ENCODE measurements at places on chromosomes 2 and 18.
A peak's percentile ranks its signal among the peaks of the same experiment; 100 is the strongest.

GRCh38 chr18:55605733-55606338, 17.8 kb upstream of the TCF4 start:
- DNase-seq: no peak

GRCh38 chr2:101983486-101983885, 8.3 kb upstream of the IL1R2 start:
- DNase-seq: no peak

DNA sequence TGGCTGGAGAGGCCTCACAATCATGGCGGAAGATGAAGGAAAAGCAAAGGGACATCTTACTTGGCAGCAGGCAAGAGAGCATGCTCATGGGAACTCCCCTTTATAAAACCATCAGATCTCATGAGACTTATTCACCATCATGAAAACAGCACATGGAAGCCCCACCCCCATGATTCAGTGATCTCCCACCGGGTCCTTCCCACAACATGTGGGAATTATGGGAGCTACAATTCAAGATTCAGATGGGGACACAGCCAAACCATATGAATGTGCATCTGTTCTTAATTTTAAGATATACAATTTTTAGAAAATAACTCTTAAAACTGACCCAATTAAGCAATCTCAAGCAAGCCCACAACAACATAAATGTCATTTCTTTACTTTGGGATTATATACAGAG, 12.6 kb downstream of the C18orf63 start:
- DNase-seq: peak; percentile 92

GRCh38 chr2:46431481-46432235, 47.7 kb upstream of the TMEM247 start:
- peak; percentile 50 for DNase-seq

- DNase-seq: peak; percentile 28
Observed at GRCh38 chr2:197258580-197258979, 52.0 kb downstream of the ANKRD44 start.

GRCh38 chr2:128325611-128326181, 7.0 kb upstream of the HS6ST1 start:
- DNase-seq: no peak

DNA sequence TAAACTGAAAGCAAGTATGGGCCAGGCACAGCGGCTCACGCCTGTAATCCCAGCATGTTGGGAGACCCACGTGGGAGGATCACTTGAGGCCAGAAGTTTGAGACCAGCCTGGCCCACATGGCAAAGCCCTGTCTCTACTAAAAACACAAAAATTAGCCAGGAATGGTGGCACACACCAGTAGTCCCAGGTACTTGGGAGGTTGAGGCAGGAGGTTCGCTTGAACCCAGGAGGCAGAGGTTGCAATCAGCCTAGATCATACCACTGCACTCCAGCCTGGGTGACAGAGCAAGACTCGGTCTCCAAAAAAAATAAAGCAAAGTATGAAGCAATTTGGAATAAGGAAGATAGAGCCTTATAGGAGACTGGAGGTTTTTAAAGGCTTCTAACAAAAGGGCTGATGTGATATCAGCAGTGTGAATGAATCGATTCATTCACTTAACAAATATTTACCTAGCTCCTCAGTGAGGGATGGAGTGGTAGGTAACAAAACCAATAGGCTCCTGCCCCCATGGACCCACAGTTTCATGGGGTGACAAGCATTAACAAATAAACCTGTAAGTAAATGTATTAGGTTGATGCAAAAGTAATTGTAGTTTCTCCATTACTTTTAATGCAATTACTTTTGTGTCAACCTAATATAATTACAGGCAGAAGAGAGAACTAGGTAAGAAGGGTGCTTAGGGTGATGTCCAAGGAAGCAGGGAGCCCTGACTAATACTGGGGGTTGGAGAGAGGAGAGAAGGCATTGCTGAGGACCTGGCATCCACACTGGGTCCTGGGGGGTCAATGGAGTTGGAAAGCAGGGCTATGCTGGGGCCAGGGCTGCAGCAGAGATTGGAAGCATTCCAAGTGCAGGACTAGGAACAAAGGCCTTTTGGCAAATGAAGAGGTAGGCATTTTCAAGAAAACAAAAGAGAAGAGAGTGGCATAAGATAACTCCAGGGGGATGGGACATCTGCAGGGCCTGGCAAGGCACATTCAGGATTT, 195.4 kb upstream of the ARL4C start:
- DNase-seq: no peak

DNA sequence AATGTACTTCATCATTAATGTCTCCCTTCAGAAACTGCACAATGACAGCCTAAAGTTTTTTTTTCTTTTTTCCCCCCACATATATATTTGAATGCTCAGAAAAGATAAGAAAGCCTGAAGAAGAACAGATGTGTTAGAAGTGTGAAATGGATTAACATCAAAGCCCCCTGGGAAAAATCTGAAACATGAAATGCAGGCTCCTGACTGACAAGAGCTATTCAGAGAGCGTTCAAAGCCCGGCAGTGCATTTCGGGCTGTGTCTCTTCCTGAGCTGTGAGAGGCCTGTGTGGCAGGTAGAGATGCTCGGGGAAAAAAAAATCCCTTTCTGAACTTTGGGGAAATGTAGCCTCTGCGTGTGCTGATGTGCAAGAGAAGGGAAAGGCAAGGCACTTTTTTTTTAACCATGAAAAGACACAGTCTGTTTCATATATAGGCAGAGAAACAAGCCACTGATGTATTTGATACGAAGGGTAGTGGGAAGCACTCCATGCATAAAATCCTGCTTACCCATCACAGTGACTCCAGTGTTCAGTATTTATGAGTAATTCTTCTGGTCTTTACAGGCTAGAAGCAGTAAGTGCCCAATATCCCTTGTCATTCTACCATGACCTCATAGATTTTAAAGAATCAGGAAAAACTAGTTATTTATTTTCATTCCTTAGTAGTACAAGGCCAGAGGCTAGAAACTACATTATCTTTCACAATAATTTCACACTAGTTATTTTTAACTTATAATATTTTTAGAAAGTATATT, 1574.2 kb upstream of the PIK3C3 start:
- peak; percentile 50 for DNase-seq

DNA sequence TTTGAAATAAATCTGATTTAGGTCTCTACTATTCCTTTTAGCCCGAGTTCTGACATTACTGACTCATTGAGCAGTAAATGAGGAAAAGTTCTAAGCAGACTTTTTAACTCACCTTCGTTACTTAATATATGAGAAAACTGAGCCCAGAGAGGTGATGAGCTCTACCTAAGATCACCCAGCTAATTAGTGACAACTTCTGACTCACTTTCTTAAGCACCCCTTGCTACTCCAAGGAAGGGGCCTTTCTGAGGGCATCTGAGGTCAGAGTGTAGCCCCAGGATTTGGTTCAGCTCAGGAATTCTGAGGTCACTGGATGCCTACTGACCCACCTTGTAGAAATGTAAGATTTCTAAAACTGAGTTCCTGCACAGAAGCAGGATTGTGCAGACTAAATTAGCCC, 102.2 kb upstream of the FZD5 start:
- no peak for DNase-seq

DNA sequence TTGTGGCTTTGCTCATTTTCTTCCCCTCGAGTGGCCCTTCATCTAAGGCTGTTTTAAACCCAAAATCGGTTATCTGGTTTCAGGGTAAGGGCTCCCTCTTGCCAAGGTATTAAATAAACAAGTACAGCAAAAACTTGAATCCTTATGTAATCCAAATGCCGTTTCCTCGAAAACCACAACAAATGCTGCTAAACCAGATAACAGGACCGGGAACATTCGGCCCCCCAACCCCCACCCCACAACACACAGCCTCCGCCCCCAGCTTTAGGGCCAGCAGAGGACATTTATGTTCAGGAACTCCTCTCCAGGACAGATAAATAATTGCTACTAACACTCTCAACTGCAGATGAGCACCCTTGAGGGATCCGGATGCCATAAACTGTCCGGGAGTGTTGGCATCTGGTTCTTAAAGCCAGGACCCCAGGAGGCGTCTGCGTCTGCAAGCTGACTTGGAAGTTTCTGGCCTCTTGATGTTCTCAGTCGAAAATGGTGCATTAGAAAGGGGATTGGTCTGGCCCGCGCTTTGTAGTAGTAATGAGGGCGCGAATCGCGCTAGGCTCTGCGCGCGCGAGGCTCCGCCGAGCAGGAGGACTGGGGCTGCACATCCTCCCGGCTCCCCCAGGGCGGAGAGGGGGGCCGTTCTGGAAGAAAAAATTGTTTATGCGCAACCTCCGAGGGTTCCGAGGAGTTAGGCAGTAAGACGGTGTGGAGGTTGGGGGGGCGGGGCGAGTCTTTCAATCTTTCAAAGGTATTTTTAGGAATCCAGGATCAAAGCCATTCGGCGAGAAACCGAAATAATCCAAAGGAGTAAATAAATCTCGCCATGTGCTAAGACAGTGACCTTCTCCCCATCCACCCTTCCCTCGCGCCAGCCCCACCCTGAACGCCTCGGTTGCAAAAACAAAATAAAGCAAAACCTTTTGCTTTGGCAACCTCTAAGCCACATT, 3.9 kb upstream of the ID2 start:
- peak; percentile 44 for DNase-seq

DNA sequence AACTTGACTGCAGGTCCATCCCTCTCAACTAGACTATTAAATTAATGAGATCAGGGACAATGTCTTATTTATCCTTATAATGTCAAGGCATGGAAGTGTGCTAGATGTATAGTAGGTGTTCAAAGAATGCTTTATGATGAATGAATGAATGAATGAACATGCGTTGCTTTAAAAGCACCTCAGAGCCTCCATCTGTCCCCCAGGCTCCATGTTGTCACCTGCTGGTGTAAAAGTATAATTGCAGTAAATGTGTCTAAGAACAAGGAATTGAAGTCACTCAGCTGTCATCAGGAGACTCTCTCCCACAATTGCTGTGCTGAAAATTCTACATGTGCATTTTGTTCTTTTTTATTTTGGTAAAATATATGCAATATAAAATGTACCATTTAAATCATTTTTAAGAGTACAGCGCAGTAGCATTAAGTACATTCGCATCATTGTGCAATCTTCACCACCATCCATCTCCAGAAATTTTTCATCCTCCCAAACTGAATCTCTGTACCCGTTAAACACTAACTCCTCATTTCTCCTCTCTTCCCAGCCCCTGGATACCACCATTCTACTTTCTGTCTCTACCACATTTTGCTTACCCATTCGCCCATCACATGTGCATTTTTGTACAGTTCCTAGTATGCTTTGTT, 52.6 kb downstream of the GNAL start:
- DNase-seq: peak; percentile 6

DNA sequence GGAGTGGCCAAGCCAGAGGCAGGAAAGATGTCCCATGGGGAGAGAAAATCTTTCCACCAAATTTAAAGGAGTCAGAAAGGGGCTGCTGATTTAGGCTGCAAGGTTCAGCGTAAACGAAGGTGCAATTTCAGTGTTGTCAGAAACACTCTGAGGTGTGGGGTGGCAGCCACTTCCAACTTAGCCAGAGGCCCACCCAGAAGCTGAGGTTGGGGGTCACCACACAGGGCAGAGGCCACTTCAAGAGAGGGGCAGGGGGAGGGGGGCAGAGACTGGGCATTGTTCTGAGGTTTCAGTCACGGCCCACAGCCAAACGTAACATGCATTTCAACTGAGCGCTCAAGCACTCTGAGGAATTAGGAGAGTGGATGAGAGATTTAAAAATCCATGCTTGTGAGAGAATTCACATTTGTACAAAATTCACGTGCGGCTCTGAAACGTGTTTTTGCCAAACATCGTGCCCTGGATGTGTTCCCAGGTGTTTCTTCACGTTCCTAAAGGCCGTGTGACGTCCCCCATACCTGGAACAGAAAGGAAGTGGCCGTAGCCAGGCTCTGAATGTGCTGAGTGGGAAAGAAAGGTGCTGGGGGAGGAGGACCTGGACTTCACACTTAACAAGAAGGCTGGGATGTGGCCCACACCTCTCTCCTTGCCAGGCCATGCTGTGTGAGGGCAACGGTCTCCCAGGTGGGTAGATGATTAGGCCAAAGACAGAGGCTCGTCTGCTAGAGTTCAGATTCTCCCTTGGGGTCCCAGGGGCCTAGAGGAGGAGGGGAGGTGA, 19.5 kb upstream of the BOK start:
- DNase-seq: no peak

DNA sequence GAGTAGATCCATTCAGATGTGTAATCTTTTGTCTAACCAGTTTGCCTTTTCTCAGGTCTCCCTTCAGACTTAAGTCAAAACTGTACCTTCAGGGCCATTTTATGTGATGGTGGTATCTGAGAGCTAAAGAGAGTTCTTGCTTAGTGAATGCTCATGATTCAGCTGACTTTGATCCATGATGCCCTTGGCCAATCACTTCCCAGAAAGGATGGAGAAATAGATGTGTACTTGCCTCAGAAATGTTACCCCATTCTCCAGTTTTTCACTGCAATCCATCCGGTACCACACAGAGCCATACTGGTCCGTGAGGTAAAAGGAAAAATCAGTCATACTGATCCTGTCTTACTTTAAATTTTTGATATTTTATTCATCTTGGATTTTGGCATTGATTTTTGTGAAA, 234.8 kb upstream of the PIK3C3 start:
- DNase-seq: no peak

- no peak for DNase-seq
Observed at GRCh38 chr2:134391751-134392160, 137.9 kb downstream of the MGAT5 start.

DNA sequence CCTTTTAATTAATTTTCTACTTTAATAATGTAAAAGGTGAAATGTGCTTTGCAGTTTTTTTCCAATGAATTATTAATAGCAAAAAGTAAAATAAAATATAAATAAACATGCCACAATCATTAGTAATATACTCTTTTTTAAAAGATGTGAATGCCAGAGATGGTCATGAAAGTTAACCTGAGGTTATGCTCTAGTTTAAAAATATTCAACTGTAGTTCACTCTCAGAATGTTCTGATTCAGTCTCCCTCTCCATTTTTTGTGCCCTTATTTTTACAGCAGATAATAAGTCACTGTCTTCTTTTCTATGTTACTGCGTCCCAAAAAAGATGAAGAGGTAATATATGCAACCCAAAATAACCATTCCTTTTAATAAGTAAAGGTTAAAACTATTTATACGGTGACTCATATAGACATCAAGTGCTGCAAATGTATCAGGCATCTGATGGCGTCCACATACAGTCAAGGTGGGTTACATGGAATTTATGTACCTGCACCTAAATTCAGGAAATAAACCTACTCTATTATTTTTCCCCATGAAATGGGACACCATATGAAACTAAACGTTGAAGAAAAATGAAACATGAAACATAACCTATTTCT, 153.6 kb upstream of the ZNF804A start:
- no peak for DNase-seq

GRCh38 chr2:155350783-155351580, 652.5 kb downstream of the KCNJ3 start:
- DNase-seq: no peak

- DNase-seq: peak; percentile 89
Observed at GRCh38 chr2:95728878-95729596, 137.2 kb downstream of the TRIM43 start.

Data from fibroblast of mammary gland (primary cell).